Right kidney (tissue), 9 donors: ENCODE measurements at places on chromosomes 7 and 10.

- no peak for DNase-seq
Measured at GRCh38 chr10:13973742-13974141, 357.0 kb downstream of the FRMD4A start.

DNA sequence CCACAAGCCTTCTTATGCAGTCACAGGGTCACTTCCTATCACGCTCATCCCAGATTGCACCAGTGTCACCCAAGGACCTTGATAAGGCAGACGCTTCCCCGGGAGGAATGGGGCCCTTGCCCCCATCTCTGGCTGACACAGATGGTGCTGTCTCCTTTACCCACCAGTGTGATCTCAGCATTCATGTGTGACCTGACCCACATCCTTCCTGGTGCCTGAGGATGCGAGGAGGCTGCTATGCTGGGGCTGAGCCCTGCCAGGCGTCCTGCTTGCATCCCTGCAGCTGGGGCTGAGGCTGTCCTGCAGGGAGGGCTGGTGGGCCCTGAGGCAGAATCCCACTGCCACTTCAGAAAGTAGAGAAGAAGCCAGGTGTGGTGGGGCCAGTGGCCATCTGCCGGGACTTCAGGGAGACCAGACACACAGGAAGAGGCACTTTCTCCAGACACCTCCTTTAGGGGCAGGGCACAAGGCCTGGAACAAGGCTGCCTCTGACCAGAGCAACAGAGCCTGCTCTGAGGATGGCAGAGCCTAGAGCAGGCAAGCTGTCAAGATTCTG is 35.3 kb downstream of the RASGEF1A start:
- DNase-seq: no peak

GRCh38 chr10:86213148-86213547 is 153.4 kb downstream of the GRID1 start:
- no peak for DNase-seq

GRCh38 chr10:30056767-30057355 is 2.5 kb downstream of the JCAD start:
- no peak for DNase-seq

GRCh38 chr7:151243045-151243349 is 5.5 kb downstream of the SMARCD3 start:
- no peak for DNase-seq

- no peak for DNase-seq
Measured at GRCh38 chr7:32161708-32162107, 91.5 kb upstream of the PDE1C start.

DNA sequence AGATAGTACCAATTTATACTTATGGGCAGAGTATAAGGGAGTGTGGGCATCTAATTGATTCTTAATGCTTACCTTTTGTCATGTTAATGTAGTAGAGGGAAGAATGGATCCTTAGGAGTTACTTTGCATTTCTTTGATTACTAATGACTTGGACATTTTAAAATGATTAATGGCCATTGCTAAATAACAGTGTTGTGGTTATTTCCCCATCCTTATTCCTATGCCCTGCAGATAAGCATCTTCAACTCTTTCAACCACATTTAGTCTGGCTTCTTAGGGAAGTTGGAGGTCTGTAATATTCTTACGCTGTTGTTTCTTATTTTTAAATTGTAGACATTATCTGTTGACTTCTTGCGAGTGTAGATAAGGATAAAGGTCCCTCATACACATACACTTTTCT is 37.2 kb downstream of the KAT6B start:
- no peak for DNase-seq

DNA sequence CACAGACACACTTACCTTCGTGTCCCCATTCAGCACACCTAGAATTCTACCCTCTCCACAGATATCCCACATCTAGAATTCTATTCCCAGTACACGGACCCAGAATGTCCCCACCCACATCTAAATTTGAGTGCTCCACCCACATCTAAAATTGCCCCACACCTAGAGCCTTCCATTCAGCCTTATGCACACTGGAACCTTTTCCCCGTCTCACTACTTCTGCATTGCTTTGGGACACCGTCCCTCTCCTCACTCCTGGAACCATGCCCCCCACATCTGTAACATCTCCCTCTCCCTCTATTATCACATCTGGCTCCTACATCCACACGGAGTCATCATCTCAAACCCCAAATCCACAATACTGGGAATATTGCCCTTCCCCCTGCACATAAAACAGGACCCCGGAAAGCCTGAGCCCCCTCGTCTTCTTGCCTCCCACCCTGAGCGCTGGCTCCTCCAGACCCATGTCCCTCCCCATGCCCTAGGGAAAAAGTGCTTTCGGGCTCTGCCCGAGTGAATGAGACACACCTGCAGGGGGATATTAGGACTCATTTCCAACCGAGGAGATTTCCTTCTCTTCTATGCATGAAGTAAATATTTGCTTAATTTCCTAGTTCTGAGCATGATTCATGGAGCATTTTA is 125.8 kb upstream of the UNC5B start:
- no peak for DNase-seq

- no peak for DNase-seq
Measured at GRCh38 chr7:134031835-134032617, 95.1 kb upstream of the LRGUK start.

GRCh38 chr7:139730746-139731612 is 46.8 kb downstream of the HIPK2 start:
- DNase-seq: no peak

DNA sequence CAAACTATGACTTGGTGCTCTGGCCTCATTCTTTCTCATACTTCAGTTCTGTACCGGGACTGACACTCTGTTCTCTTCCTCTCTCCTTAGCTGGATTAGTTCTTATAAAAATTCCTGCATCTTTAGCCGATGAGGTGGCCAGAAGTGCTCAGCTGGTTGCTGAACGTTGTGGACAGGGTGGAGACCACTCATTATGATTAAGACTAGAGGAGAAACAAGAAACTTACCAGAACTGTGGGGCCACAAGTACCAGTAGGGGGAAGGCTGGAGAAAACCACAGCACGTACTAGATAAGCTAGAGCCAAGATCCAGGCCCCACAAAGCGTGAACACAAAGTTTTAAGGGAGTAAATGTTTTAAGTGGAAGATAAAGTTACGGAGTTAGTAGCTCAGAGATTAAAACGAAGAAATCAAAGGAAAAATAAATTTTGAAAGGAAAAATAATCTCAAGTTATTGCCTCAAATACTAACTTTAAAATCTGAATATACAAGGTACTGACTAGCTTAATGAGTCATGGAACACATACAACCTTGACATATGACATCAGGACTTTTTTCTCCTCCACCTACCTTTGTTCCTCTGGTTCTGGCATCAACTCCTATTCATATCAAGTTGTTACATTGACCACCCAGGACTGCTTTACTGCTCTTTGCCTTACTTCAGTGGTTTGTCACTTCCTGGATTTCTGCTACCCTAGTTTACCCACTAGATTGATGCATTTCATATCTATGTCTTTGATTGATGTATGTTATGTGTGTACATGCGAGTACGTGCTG is 469.0 kb downstream of the TFEC start:
- no peak for DNase-seq

GRCh38 chr7:55515569-55516279 is 56.6 kb downstream of the VOPP1 start:
- no peak for DNase-seq

- DNase-seq: no peak
Measured at GRCh38 chr10:99629625-99629978, 9.4 kb upstream of the SLC25A28 start.

GRCh38 chr10:116241085-116241484 is 31.9 kb downstream of the GFRA1 start:
- DNase-seq: no peak

GRCh38 chr7:54015251-54015650 is 526.9 kb upstream of the VSTM2A start:
- no peak for DNase-seq

GRCh38 chr10:31927565-31927883 is 1.1 kb downstream of the ARHGAP12 start:
- no peak for DNase-seq

- DNase-seq: no peak
Measured at GRCh38 chr10:72000073-72001032, 36.2 kb downstream of the CHST3 start.

GRCh38 chr7:95213809-95214492 is 110.4 kb downstream of the PON1 start:
- no peak for DNase-seq

- no peak for DNase-seq
Measured at GRCh38 chr7:144531181-144531580, 127.7 kb upstream of the NOBOX start.

- DNase-seq: no peak
Measured at GRCh38 chr10:106972381-106972780, 192.1 kb downstream of the SORCS1 start.

DNA sequence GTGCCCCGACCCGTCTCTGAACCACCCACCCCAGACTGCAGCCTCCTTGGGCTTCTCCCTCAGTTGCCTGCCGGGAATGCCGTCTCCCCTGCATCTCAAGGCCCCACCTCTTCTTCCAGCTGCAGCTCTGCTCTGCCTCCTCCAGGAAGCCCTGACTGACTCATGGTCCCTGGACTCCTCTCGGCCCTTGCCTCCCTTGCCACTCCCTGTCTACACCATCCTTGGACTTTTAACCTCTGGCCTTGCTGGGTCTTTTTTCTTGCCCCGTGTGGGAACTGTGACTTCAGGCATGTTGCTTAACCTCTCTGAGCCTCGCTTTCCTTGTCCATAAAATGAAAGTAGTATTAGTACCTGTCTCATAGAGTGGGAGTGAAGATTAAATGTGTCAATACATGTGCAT is 56.3 kb downstream of the C10orf105 start:
- no peak for DNase-seq

DNA sequence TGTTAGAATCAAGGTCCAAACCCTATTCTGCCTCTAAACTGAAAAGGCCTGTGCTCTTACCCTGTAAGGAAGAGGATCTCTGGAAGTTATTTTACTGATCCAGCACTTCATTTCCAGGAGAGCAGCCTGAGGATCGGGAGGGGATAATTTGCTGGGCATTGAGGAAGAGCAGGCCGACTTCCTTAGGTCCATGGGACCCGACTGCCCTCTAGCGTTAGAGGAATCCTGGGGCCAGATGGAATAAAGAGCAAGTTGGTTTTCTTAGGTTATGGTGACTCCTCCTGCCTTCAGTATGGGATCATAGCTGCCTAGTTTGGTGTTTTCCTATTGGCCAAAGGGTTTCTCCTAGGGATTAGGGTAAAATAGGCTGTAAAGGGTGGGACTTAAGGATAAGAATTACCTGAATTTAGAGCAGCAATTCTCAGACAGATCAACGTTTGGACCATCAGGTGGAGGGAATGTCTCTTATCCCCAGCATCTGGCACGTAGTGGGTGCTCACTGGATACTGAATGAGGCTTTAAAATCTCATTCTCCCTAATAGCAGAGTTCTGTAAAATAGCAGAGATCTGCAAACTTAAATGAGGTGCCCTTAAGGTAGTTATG is 40.0 kb upstream of the SORBS1 start:
- peak; percentile 56 for DNase-seq

- DNase-seq: peak; percentile 5
Measured at GRCh38 chr10:111360260-111360925, 283.6 kb downstream of the ADRA2A start.

DNA sequence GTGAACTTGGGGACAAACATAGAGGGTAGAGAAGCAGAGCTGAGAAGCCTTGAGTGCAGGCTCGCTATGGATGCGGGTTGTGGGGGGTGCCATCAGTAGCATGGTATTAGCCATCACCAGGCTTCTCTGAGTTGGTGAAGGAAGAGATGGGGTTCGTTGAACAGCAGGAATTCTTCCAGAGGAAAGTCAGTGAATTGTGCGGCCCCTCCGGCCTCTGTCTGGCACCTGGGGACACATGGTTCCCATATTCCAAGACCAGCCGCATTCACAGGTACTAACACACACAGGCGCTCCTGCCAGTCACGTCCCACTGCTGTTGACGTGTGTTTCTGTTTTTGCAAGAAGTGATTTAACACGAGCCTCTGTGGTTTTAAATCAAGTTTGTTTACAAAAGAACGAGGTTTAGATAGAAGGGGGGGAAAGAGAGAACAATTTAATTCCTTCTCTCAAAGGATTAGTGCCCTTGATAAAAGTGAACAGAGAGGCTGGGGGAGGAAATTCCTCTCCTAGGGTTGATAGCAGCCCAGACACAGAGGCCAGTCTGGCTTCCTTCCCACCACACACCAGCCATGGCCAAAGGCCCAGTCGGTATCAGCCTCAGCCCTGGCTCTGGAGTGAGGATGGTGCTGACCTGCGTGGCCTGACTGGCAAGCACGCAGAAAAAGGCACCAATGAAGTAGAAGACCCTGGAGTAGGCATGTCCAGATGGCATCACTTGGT is 252.6 kb upstream of the IGFBP3 start:
- DNase-seq: peak; percentile 46

GRCh38 chr7:27771111-27771510 is 31.1 kb downstream of the TAX1BP1 start:
- DNase-seq: no peak

DNA sequence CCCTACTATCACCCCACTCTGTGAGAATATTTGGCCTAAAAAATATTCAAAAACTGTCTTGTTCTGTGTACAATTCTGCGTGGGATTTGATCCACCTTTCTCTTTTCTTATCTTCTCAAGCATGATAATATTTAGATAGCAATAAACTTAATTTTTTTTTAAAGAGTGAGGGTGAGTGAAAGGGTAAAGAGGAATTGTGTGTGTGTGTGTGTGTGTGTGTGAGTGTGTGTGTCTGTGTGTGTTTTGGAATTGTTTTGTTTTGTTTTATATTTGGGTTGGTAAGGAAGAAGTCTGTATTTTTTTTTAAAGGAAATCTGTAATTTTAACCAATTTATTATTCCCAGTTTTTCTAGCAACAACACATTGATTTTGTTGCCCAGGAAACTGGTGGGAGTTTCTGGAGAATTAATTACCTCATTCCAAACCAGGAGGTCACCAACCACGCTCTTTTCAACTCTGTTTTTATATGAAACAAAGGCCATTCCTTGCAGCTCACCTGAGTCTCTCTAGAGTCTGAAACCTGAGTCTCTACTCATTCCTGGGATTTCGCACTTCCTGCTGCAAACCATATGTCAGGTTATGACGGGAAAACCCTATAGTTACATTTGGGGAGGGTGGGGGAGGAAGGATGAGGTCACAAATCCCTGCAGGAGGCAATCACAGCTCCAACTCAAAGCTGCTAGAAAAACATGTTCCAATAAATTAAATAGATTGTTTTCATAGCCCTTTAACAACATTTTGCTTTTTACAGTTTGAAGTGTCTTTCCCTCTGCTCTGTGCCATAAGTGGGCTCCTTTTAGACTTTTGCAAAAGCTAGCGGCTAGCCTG is 38.1 kb upstream of the XPNPEP1 start:
- DNase-seq: peak; percentile 52
